NCI-H446 treated with DMSO at 0.1 percent for 48 hours (cell line): ENCODE measurements at places on chromosomes 5 and 9.

- no peak for DNase-seq
Observed at GRCh38 chr5:63131626-63132285, 553.1 kb downstream of the LRRC70 start.

DNA sequence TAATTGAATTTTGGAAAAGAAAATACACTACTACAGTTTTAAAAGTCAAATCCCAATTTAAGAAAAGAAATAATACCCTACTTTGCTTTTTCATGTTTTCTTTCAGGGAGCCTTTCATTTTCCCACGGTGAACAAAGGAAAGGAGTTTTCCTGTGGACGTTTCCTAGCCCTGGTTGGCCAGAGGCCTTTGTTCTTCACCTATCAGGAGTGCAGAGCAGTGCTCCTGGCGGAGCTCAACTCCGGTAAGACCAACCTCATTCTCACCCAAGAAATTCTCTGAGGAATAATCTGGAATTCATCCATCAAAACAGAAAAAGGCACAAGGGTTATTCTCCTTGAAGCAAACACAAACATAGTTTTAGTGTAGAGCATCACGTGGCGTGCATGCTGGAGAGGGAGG is 248.9 kb downstream of the ADGRV1 start:
- no peak for DNase-seq

DNA sequence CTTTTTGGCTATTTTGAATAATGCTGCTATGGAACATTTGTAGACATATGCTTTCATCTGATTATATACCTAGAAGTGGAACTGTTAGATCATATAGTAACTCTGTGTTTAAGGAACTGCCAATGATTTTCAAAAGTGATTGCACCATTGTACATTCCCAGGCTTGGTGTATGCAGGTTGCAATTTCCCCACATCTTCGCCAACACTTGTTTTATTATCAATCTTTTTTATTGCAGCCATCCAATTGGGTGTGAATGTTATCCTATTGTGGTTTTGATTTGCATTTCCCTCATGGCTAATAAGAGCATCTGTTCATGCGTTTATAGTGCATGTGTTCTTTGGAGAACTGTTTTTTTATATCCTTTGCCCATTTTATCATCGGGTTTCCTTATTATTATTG is 81.3 kb downstream of the PLAC8L1 start:
- no peak for DNase-seq

DNA sequence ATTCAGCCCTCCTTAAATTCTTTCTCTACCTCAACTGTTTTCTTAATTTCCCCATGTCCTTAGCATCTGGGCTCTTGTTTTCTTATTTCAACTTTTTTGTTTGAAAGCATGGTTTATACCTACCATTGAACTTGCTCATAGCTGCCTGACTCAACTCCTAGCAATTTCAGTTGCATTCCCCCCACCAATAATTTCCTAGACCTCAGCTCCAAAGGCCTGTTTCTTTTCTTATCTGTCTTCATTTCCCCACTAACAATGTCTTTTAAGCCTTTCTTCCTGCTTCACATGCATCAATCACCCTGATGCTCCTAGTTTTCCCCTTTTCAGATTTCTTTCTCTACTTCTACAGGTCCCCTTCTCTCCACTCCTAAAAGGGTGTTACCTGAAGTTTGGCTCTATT is 129.7 kb upstream of the PDE4D start:
- DNase-seq = no peak

DNA sequence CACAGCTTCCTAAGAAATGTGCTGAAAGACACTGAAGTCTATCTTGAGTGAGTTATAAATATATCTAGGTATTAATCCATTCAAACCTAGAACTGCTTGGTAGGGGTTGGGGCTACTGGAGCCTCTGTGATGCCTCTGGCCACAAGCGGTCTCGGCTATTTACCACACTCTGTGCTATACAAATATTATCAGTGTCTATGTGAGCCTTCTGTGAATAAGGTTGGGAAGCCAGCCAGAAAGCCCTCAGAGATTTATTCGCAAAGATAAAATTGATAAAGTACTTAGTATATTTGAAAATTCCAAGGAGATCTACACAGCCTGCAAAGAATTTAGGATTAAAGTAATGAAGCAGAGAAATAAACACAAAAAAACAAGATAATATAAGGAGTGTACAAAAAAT is 41.4 kb downstream of the LIFR start:
- DNase-seq = no peak

GRCh38 chr5:80191991-80192398 is 63.9 kb downstream of the SERINC5 start:
- DNase-seq = peak; percentile 31

DNA sequence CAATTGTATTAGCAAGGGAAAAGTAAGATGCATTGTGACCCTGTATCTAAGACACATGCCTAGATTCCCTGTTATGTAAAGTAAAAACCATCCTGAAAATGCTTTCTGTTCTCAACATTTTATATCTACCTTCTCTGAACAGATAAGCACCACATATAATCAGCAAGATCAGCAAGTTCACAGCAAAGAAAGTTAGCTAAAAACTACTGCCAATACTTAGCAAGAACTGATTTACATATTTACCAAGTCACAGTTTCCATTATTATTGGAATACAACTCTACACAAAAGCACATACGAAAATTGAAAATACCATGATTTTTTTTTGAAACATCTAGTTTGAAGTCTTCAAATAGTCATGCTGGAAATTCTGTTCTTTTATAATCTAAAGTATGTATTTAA is 1118.1 kb downstream of the TAF11L14 start:
- DNase-seq = no peak

GRCh38 chr9:128729766-128730517 is 6.0 kb upstream of the ZDHHC12 start:
- no peak for DNase-seq

DNA sequence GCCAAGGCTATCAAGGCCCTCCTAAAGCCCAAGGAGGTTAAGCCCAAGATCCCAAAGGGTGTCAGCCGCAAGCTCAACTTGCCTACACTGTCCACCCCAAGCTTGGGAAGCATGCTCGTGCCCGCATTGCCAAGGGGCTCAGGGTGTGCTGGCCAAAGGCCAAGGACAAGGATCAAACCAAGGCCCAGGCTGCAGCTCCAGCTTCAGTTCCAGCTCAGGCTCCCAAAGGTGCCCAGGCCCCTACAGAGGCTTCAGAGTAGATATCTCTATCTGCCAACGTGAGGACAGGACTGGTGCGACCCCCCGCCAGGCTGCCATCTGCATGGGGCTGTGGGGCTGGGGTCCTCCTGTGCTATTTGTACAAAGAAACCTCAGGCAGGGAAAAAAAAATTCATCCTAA is 3.3 kb downstream of the HOMER1 start:
- no peak for DNase-seq

GRCh38 chr9:88925481-88925880 is 65.8 kb upstream of the S1PR3 start:
- DNase-seq = no peak

- no peak for DNase-seq
Observed at GRCh38 chr5:2488593-2488992, 262.9 kb downstream of the IRX2 start.

- no peak for DNase-seq
Observed at GRCh38 chr5:6638236-6638635, 5.0 kb downstream of the SRD5A1 start.

- DNase-seq = no peak
Observed at GRCh38 chr5:168847511-168848073, 268.4 kb upstream of the PANK3 start.

DNA sequence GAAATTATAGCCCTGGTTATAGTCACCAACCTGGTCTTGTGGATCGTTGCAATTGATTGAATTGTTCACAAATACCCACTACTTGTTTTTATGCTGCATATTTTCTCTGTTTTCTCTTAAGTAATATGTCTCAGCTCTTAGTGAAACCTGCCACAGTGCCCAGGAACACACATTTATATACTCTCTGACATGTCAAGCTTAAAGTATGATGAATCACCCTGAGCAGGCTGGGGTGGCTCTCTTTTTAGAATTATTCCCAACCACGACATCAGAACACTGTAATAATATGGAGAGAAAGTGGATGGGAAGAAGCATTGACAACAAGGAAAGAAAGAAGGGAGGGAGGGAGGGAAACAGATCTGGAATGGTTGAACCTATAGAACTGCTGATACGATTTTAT is 72.8 kb upstream of the ZNF608 start:
- DNase-seq = no peak

DNA sequence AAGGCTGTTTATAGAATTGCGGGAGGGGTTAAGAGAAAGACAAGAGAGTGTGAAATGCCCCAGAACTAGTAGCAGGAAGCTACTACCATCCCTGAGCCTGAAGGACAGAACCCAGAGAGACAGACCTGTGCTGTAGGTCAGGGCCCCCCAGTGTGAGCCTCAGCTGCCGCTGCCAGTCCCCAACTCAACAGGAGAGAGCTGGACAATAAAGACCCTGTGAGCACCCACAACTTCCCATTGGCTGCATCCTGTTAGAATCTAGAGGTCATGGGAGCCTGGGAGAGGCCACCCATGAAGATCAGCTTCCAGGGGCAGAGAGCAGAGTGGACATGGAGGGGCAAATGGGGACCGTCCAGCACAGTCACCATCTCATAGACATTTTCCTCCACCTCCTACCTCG is 127.2 kb upstream of the GABRP start:
- DNase-seq = no peak

GRCh38 chr5:62083247-62083646 is 222.8 kb upstream of the KIF2A start:
- no peak for DNase-seq

GRCh38 chr9:15227491-15227890 is 79.5 kb downstream of the TTC39B start:
- no peak for DNase-seq

- DNase-seq = no peak
Observed at GRCh38 chr9:13529321-13530104, 250.0 kb upstream of the MPDZ start.

DNA sequence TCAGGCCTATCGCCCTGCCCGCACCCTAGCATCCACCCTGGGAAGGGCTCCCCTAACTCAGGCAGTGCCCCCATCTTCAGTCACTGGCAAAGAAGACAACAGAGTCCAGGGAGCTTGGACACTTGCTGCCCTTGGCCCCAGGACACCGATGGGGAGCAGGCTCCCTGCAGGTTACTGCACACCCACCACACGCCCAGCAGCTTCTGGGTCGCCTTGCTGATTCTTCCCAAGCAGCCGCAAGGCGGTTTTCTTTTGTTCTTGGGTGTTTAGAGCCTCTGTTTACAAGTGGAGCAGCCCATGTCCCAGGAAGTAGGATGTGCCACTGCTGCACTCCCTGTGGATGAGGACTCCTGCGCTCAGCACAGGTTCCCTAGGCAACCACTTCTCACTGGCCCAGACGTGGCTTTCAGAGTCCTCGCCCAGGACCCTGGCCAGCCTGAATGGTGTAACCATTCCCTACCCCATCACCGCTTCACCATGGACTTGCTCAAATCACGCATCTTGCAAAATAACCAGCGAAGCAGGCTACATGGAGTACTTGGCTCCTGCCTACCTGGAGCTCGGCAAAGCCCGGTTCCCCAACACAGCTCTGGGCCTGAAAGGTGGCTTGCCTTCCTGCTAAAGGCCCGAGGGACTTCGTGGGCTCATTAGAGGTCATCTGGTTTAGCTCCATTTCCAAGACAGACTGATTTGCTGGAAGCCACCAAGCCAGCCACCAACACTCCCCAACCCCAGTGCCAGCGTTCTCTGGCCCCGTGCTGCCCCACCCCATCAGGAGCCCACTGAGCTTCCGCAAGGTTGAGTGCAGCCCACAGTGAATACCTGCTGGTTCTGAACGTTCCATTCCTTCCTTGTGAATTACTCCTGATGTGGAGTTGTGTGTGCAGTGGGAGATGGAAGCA is 60.0 kb downstream of the PSMB7 start:
- DNase-seq = no peak

- no peak for DNase-seq
Observed at GRCh38 chr9:76877961-76878360, 28.0 kb downstream of the PRUNE2 start.

GRCh38 chr5:103114440-103114839 is 5.5 kb downstream of the GIN1 start:
- no peak for DNase-seq

- no peak for DNase-seq
Observed at GRCh38 chr9:90018688-90019087, 413.9 kb downstream of the GADD45G start.

- DNase-seq = no peak
Observed at GRCh38 chr5:147788023-147788422, 5.5 kb upstream of the JAKMIP2 start.

DNA sequence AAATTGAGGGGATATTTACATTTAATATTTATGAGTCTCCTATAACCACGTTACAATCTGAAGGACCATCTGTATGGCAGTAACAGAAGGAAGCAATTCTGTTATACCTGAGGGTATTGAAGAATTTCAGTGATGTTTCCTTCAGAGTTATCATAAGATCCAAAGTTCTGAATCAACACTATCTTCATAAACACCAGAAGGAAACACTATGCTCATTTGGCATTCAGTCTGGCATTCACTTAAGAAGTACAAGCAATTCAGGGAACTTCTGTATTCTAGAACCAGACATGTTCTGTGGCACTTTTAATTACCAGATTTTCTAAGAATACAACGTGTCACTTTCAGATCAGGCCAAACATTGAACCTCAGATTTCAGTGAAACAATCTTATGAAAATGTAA is 9.6 kb downstream of the DAB2 start:
- no peak for DNase-seq

- DNase-seq = no peak
Observed at GRCh38 chr5:1762121-1762882, 37.3 kb downstream of the MRPL36 start.

GRCh38 chr5:36180556-36181350 is 28.8 kb downstream of the SKP2 start:
- no peak for DNase-seq

DNA sequence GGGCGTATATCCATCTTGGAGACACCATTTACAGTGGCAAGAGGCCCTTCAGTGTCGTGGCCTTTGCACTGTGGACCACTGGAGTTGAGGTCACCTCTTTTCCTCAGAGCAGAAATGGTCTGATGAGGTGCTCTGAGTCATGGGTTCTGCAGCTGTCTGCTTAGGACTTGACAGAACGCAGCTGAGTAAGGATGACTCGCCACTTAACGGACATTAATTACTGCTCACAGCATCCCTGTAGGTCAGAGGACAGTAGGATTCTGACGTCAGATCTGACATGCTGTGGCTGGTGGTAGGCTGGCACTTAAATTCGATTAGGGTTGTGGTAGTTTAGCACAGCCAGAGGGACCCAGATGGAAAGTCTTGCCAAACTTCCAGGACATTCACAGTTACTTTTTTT is 479.4 kb downstream of the DMAC1 start:
- DNase-seq = peak; percentile 44
